MV-4-11 (cell line): ENCODE measurements at places on chromosomes 11 and 22.

- DNase-seq, result peak; percentile 72
These were observed 11.8 kb downstream of the TIGD3 start for GRCh38 chr11:65366340-65366773.

DNA sequence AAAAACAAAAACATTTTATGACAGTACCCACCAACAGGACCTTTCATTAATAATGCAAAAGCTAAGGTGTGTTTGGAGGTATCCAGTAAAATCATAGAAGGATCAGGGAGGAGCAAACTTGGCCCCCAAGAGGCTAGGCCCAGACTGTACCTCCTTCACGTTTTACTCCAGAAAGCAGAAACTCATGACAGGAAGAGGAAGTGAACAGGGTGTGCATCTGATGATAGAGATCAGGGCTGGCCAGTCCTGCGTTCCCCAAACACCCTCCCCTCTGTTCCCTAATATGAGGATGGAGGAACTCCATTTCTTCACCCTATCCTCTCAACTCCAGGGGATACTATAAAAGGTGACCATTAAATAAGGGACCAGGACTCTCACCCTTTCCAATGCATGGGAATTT, 10.2 kb upstream of the MS4A12 start:
- DNase-seq, result peak; percentile 75

DNA sequence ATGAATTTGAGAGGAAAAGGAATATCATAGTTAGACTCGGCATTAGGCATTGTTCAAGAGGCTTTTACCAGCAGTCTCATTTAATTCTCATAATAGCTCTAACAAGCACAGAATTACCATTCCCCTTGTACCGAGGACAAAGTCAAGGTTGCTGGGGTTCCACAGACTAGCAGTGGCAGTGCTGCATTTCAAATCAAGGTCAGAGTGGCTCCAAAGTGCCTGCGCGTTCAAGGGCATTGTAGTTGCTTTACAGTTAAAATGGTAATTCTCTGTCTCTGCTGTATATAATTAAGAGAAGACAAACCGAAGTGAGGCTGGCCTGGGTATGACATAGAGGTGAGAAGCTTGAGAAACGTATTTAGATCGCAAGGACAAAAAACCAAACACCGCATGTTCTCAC, 40.4 kb upstream of the TP53AIP1 start:
- DNase-seq, result no peak

GRCh38 chr11:88171982-88172381, 3.3 kb downstream of the RAB38 start:
- no peak for DNase-seq

DNA sequence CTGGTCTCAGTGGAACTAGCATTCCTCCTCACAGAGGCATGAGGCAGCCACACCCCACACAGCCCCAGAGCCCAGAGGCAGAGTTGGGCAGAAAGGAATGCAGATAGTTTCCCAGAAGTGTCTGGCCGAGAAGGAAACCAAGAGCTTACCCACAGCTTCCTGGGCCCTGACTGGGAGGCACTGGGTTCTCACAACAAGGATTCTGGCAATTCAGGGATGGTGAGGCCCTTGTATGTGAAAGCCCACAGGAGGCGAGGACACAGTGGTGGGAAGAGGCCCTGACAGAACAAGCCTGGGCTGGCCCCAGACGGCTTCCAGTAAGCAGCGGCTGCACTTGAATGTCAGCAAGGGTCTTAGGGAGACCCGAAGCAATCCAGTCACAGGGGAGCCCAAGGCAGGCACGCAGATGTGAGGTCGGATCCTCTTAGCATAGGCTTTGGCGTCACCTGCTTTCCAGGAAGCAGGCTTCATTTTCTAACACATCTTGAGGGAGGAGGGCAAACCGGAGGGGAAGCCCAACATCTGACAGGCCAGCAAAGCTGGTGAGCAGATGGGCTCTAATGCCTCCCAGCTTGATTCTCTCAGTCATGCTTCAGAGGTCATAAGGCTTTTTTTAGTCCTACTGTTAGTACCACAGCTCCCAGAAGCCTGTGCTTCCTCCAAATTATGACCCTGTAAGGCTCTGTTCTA, 78.3 kb upstream of the AKIP1 start:
- DNase-seq, result peak; percentile 73

GRCh38 chr11:35982061-35982460, 38.2 kb downstream of the LDLRAD3 start:
- no peak for DNase-seq

DNA sequence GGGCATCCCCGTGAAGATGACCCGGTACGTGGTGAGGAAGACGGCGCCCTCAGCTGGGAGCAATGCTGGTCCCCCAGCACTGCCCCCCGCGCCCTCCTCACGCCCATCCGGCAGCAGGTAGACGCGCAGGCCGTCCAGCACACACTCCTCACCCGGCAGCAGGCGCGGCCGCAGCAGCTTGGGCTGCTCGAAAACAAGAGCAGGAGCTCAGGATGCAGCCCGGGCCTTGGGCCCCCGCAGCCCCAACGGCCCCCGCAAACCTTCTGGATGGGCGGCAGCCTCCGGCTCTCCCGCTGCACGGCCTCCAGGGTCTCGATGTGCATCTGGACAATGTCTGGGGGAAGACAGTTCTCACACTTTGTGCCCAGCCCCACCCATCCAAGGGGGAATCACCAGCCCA, 13.3 kb downstream of the SBF1 start:
- DNase-seq, result no peak

DNA sequence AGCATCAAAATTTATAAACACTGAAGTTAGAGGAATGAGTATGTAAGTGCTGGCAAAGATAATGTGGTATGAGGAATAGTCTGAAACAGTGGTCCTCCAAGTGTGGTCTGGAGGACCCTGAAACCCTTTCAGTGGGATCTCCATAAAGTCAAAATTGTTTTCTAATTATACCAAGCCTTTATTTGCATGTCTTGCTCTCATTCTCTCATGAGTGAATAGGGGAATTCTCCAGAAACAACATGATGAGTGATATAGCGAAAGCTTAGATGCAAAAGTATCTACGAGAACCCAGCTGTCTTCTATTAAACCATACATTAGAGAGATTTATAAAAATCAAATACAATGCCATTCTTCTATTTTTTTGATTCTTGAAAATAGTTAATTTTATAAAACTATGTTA, 145.0 kb upstream of the RAG2 start:
- DNase-seq, result no peak

GRCh38 chr11:19389787-19390303, 149.1 kb upstream of the E2F8 start:
- no peak for DNase-seq

DNA sequence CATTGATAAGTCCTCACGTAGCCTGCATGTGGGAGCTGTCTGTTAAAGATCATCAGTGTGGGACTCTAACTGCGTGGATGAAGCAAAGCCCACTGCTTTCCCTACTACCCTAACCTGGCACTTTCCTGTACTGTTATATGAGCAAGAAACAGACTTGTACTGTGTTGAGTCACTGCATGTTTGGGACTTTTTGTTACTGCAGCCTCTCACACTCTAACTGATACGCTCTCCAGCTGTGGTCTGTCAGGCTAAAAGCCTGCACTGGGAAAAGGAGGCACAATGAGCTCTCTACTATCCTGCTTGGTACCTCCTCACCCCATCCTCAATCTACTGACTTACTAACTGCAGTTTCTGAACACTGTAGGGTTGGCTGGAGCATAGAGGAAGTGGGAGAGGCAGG, 93.7 kb upstream of the PLET1 start:
- DNase-seq, result no peak

GRCh38 chr11:63775191-63775590, 6.6 kb upstream of the ZFTA start:
- no peak for DNase-seq

DNA sequence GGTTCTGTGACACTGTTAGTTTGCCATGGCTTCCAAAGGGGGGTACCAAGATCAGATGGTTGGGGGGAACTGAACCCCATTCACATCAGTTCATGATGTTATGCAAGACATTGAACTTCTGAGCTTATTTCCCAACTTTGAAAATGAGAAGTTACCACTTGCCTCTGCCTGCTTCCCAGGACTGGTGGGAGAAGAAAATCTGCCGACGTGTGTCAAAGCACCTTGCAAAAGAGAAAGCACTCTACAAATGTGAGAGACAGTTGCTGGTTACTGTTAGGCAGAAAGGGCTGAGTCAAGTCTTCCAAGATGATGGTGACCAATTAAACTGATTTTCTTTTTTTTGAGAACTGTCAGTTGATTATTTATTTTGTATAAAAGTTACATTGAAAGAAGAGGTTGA, 45.6 kb downstream of the SMCO4 start:
- DNase-seq, result peak; percentile 51

- DNase-seq, result peak; percentile 97
These were observed 8.0 kb upstream of the SLCO2B1 start for GRCh38 chr11:75142714-75143419.

- no peak for DNase-seq
These were observed 27.6 kb downstream of the SCN4B start for GRCh38 chr11:118124929-118125535.

- DNase-seq, result no peak
These were observed 94.4 kb downstream of the FAM181B start for GRCh38 chr11:82639251-82639650.

DNA sequence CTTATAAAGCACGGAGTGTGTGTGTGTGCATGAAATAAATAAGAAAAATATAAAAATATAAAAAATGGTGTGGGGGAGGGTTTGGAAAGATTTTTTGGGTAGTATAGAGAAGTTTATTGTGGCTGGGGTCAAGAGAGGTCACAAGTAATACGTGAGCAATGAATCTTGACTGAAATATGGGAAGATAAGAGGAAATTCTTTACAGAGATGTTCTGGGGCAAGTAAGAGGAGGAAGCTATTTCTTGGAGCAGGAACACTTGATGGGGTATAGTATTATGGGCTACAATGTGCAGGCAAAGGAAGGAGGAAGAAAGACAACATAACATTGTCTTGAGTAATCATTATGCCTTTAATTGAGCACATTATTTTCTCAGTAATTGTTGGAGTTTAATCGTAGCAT, 2.1 kb downstream of the HBD start:
- peak; percentile 11 for DNase-seq

- no peak for DNase-seq
These were observed 29.9 kb downstream of the SFI1 start for GRCh38 chr22:31526270-31526669.

GRCh38 chr11:21289686-21290085, 620.3 kb downstream of the NELL1 start:
- no peak for DNase-seq
